NCI-H2029 treated with DMSO at 0.1 percent for 48 hours (cell line): ENCODE measurements at places on chromosomes 16 and 17.
A peak's percentile ranks its signal among the peaks of the same experiment; 100 is the strongest.

DNA sequence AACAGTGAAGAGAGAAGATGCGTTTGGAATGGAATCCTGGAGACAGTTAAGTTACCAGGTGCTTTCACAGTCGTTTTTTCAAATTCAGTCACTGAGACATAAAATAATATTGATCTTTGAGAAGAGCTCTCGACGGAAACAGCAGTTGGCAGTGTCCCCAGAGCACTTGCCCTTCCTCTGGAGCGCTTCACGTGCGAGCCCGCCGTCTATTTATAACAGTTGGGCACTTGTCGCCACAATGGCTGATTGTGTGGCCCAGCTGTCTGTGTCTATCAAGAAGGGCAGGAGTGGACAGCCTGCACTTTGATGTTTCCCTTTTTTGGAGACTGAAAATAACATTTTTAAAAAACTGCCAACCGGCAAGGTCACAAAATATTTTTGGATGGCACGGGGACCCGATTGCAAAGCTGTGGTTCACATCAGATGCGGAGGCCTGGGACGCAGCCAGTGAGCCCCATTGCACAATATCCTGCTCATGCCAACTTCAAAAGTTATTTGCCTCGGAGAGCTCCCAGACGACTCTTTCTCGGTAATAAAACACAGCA lies 62.9 kb downstream of the ADCY9 start:
- peak; percentile 96 for DNase-seq

- DNase-seq = no peak
Observed at GRCh38 chr16:25419153-25419552, 161.5 kb upstream of the ZKSCAN2 start.

DNA sequence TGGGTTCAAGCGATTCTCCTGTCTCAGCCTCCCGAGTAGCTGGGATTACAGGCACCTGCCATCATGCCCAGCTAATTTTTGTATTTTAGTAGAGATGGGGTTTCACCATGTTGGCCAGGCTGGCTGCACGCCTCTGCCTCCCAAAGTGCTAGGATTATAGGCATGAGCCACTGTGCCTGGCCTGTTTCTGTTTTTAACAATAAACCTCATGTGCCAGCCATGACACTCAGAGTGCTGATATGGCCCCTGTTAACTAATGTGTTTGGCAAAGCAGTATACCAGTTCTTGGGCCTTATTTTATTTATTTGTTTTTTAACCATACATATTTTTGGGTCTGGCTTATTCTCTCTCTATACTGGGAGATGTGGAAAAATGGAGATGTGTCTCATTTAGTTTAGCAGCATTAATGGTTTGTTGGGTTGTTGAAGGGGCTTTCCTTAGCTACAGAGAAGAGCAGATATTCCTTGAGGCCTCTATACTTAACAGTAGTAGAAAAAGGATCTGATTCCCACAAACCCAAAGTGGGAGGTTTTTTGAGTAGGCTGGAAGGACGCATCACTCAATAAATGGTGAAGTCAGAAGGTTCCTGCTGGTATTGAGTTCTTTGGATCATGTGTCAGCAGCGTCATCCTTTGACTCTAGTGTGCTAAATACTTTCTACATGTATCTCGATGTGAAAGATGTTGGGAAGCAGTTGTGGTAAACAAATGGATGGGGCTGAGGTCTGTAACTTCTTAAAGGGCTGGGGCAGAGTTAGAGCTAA lies 16.2 kb upstream of the CDK5R1 start:
- DNase-seq = no peak

GRCh38 chr16:24504472-24505345 lies 34.7 kb upstream of the RBBP6 start:
- peak; percentile 56 for DNase-seq
